ENCODE measurements at places on chromosomes 12 and 14.
A peak's percentile ranks its signal among the peaks of the same experiment; 100 is the strongest.

GRCh38 chr12:132596016-132596415 is 14.4 kb downstream of the LRCOL1 start:
- DNase-seq: no peak

DNA sequence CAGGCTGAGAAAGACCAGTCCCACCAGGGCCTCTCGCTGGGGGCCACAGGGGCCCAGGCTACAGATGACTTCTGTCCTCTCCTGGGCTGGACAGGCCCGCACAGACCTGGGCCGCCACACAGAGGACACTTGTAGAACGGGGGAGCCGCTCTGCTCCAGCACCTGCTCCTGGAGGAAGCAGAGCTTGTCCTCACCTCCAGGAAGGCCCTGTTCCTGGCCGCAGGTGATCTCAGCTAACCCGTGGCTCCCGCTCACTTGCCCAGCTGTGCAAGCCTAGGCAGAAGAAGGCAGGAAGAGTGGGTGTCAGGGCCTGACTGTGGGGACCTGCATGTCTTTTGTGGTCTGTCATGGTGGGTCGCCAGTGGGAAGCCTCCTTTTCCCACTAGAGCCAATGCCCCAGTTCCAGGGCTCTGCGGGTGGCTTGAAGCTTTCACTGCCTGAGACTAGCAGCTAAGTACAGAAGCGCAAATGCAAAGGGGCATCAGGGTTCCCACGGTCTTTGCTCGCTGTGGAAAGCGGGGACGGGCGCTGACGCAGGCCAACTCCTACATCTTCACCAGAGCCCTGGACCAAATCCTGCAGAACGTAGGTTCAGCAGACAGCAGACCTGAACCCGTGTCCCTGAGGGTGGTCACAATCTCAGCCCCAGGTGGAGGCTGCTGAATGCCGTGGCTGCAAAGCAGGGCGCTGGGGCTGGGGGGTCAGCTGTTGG is 8.8 kb upstream of the CEP170B start:
- DNase-seq: no peak

GRCh38 chr12:79155683-79156082 is 291.1 kb downstream of the SYT1 start:
- no peak for DNase-seq

GRCh38 chr14:89013098-89013504 is 188.7 kb downstream of the TTC8 start:
- peak; percentile 14 for DNase-seq

- DNase-seq: no peak
These were observed 58.2 kb upstream of the ALG10B start for GRCh38 chr12:38258411-38258810.

DNA sequence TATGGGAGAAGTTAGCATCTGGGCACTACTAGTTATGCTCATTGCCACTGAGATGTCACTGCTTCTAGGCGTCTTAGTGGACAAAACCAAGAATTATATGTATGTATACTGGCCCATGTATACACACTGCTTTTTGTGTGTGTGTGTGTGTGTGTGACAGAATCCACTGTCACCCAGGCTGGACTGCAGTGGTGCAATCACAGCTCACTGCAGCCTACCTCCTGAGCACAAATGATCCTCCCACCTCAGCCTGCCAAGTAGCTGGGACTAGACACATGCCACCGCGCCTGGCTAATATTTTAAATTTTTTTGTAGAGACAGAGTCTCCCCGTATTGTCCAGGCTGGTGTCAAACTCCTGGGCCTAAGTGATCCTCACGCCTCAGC is 25.2 kb downstream of the LIMA1 start:
- no peak for DNase-seq

- DNase-seq: no peak
These were observed 51.3 kb downstream of the MARK3 start for GRCh38 chr14:103436533-103436932.

DNA sequence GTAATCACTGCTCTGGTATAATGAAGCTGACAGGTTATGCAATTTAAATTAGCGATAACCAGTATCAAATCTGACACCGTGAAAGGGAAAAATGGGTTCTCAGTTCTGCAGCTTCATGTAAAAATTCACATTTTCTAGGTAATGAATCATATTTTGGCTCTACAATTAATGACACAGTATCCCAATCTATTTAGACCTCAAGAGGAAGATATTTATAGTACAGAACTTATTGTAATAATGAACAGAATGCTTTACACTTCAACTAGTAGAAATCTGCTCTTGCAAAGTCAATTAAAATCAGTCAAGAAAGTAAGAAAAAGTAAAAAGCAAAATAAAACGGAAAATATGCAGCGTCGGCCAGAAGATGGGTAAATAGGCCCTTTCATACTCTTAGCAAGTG is 24.3 kb downstream of the SEL1L start:
- no peak for DNase-seq

DNA sequence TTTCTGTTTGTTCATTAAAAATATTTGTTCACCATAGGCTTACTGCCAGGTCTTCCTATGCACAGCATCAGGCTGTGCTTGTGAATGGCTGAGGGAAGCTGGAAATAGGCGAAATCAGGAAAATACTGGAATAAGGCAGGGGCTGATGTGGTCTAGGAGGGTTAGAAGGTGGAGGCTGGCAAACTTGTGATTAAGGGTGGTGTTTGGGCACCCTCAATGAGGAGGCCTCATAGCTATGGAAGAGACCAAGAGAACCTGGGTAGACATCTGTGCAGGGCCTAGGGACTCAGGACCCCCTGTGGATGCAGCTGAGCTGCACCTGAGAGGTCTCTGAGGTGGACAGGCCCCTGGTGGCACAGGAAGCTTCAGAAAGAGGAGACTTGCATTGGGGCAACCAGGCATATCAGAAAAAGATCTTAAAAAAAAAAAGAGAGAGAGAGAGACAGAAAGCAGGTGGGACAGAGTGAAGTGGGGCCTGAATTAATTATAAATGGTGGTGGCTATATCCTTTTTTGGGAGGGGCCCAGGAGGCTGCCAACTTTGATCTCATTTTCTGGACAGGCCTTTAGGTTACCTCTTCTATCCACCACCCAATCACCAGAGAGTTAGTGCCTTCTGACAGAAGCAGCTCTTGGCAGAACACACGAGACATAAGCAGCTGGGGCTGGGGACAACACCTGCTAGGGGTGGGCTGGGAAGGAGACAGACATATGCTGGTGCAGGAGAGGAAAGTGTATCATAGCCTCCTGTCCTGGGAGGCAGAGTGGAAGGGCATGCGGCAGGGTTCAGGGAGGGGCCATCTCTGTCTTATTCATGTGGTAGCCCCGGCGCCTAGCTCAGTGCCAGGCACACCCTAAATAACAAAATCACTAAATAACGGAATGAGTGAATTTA is 46.7 kb upstream of the ATP23 start:
- DNase-seq: no peak

All from activated CD4-positive, alpha-beta T cell treated with anti-CD3 and anti-CD28 coated beads, Interleukin-10, Interleukin-2, amounts not matched to agents 100 ng/mL and 50 ng/mL, durations not matched to agents 16 hours and 8 hours (primary cell).